ENCODE measurements at places on chromosomes 6 and 20. TPM values are rescaled to one million over a fixed set of nuclear protein-coding genes. Genes with fewer than 3 reads are reported as not detected.

GRCh38 chr6:67680297-67680932, 954.7 kb upstream of the ADGRB3 start:
- H3K36me3 ChIP-seq = no peaks in the 10 kb centered on the region
- H3K27ac ChIP-seq = no peak overlapping the region
- no peaks in the 10 kb centered on the region for H3K27me3 ChIP-seq
- H3K4me3 ChIP-seq = no peak overlapping the region
- no peaks in the 10 kb centered on the region for H3K4me1 ChIP-seq
- DNase-seq = peak; percentile 11

- no peak overlapping the region for H3K4me3 ChIP-seq
- H3K27ac ChIP-seq = no peak overlapping the region
- H3K4me1 ChIP-seq = no peaks in the 10 kb centered on the region
- no peak for DNase-seq
- H3K27me3 ChIP-seq = no peaks in the 10 kb centered on the region
Measured at GRCh38 chr20:18187020-18187419, 49.4 kb downstream of the KAT14 start.

GRCh38 chr20:63346131-63347080, 14.7 kb downstream of the CHRNA4 start:
- no peaks in the 10 kb centered on the region for H3K4me1 ChIP-seq
- peaks cover 39% of the 10 kb centered on the region for H3K27me3 ChIP-seq
- no peak overlapping the region for H3K27ac ChIP-seq
- no peaks in the 10 kb centered on the region for H3K36me3 ChIP-seq

Gene MCCD1
- not detected for polyA plus RNA-seq

DNA sequence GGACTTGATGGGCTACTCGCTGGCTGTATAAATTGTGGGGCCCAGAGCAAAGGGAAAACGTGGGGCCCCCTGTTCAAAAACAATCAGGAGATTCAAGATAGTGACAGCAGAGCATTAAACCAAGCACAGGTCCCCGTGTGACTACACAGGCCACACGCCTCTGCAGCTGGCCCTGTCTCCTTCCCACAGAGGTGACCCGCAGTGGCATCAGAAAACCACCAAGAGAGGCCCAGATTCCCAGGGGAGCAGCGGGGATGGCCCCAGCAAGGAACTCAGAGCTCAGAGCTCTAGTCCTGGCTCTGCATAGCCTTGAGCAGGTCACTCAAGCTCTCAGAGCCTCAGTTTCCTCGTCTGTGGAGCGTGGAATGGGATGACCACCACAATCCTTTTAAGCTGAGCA, 57.6 kb downstream of the CPNE5 start:
- no peak overlapping the region for H3K27ac ChIP-seq
- H3K27me3 ChIP-seq = peaks cover 42% of the 10 kb centered on the region
- H3K4me3 ChIP-seq = no peak overlapping the region
- H3K36me3 ChIP-seq = no peaks in the 10 kb centered on the region

Measured in IMR-90 (cell line).